Thymus (tissue), 14 donors: ENCODE measurements at places on chromosomes 12 and 14. TPM values are rescaled to one million over a fixed set of nuclear protein-coding genes. Genes with fewer than 3 reads are reported as not detected.

Gene OVCH1
- total RNA-seq: 0.19 TPM

Gene GEMIN2
- 29.8 TPM for total RNA-seq

Gene ADAM21
- 0.05 TPM for total RNA-seq

Gene MGAT4C
- 0.61 TPM for total RNA-seq

- DNase-seq: no peak
These were observed 11.0 kb downstream of the KLHDC1 start for GRCh38 chr14:49703965-49704364.

- DNase-seq: no peak
These were observed 32.0 kb downstream of the NRXN3 start for GRCh38 chr14:78202163-78202562.

- no peak for DNase-seq
These were observed 65.4 kb downstream of the RBM19 start for GRCh38 chr12:113900716-113901115.

- DNase-seq: no peak
These were observed 10.6 kb downstream of the CD163L1 start for GRCh38 chr12:7433276-7433822.

DNA sequence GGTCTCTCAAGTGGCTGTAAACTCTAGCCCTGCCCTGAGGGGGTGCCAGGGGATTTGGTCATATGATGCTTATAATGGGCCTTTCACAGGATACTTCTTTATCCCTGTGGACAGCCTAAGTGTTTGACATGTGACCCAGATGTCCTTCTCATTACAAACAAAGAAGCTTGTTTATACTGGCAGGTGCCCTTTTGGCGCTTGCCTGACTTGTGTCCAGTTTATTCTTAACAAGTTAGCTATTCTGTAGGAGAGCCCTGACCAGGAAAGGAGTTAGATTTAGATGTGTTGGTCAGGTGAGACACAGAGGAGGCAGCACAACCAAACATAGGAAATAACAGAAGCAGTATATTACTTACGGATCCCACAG is 51.9 kb downstream of the CCDC91 start:
- DNase-seq: no peak

DNA sequence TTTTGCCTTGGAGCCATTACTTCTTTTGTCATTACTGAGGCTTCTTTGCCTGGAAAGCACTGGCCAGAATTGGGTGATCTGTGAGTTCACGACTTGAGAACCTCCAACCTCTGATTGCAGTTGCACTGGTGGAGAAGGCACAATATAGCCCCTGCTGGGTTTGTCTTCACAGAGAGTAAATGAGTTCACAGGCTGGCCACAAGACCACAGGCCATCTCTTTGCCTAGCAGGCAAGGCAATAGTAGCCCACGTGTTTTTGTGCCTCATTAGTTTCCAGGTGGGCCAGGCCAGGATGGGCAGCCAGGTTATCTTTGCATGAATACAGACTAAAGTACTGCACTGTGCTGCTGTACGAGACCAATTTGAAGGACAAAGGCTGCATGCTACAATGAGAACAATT is 468.8 kb downstream of the NRXN3 start:
- DNase-seq: no peak

GRCh38 chr14:90301668-90302090 is 30.1 kb downstream of the NRDE2 start:
- no peak for DNase-seq

GRCh38 chr12:116719731-116720528 is 17.9 kb downstream of the SPRING1 start:
- DNase-seq: no peak

GRCh38 chr12:129069886-129070285 is 216.6 kb downstream of the GLT1D1 start:
- no peak for DNase-seq

DNA sequence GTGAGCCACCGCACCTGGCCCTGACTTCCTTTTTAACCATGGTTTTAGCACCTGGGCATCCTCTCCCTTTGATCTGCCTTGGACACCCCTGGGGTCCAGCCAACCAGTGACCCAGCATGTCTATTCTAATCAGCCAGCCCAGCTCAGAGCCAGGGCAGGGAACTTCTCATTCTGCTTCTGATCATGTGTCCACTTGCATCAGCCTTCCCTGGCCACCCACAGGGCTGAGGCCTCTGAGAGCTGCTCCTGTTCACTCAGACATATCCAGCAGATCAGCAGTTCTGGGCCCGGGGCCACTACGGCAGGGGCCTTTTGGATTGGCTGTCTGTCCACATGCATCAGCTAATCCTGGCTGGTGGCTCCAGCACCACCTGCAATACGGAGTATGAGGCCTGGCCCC is 117.9 kb upstream of the MAP1LC3B2 start:
- no peak for DNase-seq

GRCh38 chr12:131171029-131171428 is 217.3 kb downstream of the ADGRD1 start:
- DNase-seq: no peak

DNA sequence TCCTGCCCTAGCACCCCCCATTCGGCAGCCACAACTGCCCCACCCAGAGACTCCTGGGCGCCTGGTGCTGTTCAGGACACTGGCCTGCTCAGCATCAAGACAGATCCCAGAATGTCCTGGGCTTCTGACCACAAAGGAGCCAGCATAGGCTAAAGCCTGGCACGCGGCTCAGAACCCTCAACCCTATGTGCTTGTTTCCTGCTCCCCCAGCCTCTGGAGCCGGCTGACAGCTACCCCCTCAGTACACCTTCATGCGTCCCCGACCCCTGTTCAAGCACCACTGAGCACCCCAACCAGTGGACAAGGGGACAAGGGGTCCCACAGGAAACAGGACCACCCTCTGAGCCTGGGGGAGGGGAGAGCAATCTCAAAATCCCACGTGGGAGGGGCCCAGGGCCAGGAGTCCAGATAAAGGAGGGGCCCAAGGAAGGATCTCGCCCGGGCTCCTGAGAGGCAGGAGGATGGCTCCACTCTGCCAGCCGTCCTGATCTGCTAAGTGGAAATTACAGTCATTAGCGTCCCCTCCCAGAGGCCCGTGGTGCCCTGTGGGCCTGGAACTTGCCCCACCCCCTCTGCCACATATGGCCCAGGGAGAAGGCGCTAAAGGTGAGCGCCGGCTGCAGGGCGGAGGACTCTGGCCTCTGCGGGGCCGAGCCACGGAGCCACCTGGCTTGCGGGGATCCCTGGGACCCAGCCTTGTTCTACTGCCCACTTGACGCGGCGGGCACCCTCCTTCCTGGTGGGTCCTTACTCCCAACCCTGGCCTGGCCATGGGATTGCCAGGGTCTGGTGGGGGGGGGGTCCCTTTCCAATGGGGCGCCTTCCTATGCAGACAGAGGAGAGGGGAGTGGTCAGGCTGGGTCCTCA is 27.2 kb upstream of the GPR132 start:
- no peak for DNase-seq

DNA sequence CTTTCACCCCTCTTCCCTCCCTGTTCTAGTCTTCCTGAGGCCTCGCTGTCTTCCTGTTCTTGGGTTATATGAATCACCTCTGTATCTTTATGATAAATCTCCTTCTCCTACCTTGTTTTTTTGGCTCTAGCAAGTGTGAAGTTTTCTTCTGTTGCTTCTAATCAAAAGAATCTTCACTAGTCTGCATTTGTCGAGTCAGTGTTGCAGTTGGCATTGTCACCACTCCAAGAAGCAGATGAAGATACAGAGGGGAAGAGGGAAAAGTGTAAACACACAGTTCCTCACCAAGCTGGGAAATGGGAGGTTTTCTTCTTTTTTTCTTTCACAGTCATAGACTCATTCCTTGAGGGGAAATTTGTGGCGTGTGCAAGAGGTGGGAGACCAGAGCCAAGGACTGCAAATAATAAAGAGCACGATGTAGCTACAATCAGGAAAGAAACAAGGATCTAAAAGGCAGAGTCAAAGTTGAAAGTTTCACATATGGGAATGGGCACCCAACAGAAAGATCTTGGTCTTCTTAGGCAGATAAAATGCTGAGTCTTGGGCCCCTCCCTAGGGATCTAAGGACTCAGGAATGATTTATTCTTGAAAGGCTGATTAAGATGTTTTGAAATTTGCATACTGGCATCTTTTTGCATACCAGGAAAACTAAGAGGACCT is 22.2 kb upstream of the PRICKLE1 start:
- no peak for DNase-seq

- DNase-seq: no peak
These were observed 161.8 kb downstream of the KIF26A start for GRCh38 chr14:104299993-104300761.

DNA sequence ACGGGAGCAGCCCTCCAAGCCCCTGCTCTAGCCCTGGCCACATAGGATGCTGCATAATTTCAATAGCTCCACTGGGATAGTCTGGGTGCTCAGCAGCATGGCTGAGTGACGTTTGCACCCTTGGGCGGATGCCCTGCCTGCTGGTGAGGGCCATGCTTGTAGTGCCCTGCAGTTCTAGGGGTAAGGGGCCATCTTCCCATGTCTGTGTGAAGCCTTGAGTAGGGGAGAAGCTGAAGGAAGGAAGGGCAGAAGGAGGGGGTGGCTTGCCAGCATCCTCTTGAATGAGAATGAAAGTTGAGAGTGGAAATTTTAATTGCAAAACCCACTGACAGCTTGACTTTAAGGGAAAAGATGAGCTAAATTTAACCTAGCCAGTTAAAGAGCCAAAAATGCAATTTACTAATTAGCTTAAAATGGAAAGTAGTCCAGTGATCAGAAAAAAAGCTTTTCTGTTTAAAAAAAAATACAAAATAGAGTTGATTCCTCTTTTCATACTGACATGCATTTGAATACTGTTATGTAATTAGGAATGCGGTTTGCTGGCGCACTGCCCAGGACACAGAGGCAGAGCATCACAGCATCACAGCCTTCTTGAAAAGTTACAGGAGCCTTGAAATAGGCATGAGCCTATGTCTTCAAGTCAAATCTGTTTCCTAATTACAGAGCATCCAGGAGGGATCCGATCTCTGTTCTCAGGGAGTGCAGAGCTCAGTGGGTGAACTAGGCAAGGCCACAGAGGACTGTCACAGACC is 18.5 kb upstream of the EML1 start:
- DNase-seq: no peak
